Stimulated activated CD8-positive, alpha-beta memory T cell treated with anti-CD3 and anti-CD28 coated beads, Interleukin-15, amount 100 ng/mL, for 24 hours (primary cell): ENCODE measurements at places on chromosomes 2 and 18.

DNA sequence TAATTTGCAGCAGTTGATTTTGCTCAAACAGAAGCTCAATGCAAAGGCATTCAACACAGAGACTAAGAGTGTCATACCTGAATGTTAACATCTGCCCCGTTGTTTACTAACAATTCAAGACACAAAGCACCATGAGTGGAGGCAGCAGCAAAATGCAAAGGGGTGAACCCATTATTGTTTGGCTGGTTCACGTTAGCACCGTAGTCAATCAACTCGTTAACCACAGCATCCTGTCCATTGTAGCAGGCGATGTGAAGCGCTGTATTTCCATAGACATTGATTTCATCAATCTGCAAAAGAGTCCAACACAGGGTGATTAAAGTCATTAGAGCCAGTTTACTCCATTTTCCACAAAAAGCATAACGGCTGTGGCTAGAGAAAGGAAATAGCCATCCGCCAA is 189.3 kb downstream of the ANKRD44 start:
- DNase-seq: no peak

GRCh38 chr2:165897726-165898125 is 55.9 kb downstream of the TTC21B start:
- DNase-seq: no peak

- no peak for DNase-seq
These were observed 21.3 kb downstream of the FBLN7 start for GRCh38 chr2:112159454-112159921.

GRCh38 chr18:5979971-5980457 is 84.7 kb upstream of the TMEM200C start:
- DNase-seq: no peak

- no peak for DNase-seq
These were observed 141.5 kb upstream of the HAAO start for GRCh38 chr2:42933824-42934254.

- DNase-seq: no peak
These were observed 8.1 kb downstream of the KYNU start for GRCh38 chr2:142885543-142885942.
